ENCODE measurements at places on chromosomes 5 and 9.

DNA sequence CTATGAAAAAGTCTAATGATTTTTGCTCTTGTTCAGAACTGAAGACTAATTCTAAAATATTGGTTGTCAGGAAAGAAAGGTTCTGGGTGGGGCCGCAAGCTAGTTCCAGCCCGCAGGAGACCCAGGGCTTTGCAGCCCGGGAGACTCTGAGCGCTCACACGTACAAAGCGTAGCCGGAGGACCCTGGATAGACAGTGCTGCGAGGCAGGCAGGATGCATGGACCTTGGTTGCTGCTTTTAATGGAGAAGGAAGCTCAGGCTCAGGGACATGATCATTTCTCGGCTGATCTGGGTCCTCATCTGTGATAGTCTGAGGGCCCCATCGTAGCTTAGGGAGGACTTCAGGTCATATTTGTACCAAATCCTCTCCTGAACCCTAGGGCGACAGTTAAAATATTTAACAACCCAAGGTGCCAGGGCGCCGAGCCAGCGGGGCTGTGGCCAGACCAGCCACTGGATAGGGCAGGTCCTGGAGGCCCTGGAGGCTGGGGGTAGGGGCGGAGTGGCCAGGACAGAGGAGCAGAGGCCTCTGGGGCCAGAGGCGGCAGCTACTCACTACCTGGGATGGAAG is 70.1 kb upstream of the UNC5A start:
- DNase-seq, result no peak

DNA sequence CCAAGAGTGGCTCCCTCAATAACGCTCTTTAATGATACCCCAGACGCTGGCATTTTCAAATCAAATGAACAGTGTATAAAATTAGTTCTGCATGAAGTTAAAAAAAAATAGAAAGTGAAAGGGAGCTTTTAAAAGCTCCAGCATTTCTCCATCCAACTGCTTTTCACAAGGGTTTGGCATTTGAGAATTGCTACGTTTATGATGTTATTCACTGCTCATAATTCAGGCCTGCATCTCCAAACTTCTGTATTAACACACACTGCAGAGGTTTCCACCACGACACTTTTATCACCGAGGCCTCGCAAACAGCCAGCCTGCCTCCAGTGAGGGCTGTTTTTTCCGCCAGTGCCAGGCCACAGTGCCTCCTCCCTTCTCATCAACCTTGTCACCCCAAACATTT is 205.5 kb upstream of the EFNA5 start:
- DNase-seq, result no peak

GRCh38 chr5:169762338-169763095 is 125.4 kb downstream of the DOCK2 start:
- DNase-seq, result no peak

GRCh38 chr9:22158271-22158670 is 149.2 kb upstream of the CDKN2B start:
- no peak for DNase-seq

DNA sequence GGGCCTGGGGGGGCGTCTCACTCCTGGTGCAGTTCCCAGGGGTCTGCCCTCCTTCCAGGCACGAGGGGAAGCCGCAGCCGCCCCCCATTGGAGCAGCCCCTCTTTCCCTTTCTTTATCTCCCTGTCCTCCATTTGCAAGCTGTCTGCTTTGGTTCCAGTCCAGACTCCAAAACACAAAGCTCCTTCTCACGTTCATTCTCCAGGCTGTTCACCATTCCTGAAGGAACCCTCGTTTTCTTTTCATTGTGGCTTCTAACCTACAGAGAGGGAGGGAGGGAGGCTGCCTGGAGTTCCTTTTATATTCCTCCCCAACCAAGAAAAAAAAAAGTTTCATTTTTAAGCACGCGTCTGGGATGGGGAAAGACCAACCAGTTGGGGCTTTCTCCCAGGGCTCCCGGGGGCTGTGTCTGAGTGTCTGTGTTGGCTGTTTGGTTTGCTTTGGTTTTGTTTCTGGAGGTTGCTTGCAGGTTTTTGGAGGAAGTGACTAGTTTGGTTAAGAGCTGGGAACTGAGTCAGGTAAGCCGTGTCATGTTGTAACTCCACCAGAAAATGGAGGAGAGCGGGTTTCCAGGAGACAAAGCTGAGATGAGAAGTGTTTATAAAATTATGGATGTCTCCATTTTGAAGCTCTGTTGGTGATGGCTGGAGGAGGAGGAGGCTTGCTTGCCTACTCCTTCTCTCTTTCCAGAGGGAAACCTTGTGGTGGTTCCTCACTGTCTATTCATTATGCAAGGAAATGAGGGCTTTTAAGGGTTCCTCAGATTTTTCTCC is 1.6 kb downstream of the ZNF462 start:
- no peak for DNase-seq

DNA sequence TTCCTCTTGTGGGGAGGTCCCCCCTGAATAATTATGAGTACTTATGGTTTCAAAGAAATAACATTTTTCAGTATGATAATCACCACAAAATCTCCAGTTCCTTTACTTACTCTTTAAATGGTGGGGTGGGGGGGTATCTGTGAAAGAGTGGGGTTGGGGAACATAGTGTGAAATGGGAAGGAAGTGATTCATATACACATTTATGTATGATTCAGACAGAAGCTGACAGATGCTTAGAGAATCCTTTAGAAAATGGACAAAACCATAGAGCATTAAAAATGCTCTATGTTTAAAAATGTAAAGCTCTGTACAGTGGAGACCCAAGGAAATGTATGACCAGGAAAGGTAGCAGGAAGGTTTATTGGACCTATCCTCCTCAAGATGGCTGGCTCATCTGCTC is 267.5 kb upstream of the GRIA1 start:
- DNase-seq, result no peak

DNA sequence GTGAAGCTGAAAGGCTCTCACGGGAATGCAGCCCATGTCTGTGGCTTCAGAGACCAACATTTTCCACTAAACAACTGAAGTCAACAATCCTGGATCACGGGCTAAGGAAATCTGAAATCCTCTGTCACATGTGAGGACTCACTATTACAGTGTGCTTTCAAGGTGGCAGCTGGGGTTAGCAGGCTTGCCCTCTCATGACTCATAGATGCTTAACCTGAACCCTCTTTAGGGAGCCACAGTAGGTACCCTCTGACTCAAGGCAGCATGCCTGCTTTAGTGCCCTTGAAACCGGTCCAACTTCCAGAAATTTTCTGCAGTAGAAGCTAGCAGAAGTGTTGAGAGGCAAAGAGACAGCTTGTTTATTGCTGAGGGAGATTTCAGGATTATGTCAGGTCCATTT is 232.5 kb downstream of the GABRB2 start:
- DNase-seq, result no peak

DNA sequence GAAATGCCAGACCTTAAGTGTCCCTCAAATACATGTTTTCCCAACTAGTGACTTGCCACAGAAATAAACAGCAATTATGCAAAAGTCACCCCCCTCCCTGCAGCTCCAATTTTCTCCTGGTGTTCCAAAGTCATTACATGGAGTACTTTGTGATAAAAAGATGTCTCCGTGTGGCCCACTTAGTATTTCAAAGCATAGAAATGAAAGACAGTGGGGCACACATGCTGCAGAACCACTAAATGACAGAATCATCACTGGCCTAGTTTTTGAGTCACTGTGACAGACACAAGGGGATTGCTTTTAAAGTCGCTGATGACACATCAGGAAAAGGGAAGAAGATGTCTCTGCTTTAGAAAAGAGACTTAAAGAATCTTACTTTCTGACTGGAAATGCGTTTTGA is 323.4 kb downstream of the PSAT1 start:
- no peak for DNase-seq

DNA sequence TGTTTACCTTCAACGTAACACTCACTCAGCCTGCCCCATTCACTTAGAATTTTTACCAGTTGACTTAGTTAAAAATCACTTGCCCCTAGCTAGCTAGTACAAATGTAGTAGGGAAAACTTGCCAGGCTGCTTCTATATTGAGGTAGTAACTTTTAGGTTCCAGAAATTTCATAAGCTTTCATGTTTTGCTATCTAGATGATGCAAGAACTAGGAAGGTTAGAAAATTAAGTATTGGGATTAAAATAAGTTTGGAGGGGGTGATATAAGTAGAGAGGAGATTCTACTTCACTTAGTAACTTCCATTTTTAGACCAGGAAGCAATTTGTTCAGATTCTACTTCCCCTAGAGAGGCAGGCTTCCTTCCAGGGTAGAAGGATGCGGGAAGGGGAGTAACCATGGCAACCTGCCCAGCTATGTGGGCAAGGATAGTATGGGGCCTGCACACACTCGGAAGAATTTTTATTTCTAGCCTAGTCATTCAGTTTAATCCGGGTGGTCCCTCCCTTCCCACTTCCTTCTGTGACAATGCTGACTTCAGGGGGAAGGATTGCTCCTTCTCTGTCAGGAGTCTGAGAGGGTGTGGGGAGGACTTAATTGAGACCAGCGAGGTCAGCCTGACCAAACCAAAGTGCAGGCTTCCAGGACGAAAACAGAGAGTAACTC is 4.2 kb downstream of the DAB2 start:
- DNase-seq, result no peak

Data from H1 (cell line).